ENCODE measurements at places on chromosomes 12 and 14.

GRCh38 chr12:124044809-124045321 is 71.8 kb downstream of the ZNF664 start:
- no peak for DNase-seq

DNA sequence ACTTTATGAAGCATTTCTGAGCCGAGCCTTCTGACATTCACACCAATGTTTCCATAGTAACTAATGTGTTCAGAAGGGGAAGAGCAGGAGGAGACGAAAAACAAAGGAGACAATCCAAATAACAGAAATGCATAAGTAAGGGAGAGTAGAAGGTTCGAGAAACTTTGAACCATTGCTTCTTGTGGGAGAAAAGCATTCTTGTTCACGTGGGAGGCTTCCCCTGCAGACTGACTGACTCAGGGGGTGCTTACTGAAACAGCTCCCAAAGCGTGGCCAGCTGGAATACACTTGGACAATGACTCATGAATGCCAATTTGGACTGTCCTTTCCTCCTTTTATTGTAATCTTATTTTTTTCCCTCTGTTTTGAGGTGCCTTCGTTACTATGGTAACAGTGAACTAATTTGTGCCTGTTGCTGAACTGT is 73.9 kb downstream of the NEDD1 start:
- no peak for DNase-seq

DNA sequence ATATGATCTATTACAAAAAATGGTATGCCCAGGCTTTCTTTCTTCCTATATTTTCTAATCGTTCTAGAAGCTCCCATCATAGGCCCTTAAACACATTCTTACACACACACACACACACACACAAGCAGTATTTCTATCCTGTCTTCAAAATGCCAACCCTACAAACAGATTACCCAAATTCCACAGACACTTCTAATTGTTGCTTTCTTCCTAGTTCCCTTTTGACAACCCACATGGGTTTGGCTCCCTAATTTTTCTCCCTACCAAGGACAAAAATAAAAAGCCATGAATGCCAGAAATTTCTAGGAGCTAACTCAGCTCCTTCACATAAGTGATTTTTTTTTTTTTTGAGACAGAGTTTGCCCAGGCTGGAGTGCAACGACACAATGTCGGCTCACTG is 60.3 kb upstream of the NTF3 start:
- DNase-seq, result no peak

DNA sequence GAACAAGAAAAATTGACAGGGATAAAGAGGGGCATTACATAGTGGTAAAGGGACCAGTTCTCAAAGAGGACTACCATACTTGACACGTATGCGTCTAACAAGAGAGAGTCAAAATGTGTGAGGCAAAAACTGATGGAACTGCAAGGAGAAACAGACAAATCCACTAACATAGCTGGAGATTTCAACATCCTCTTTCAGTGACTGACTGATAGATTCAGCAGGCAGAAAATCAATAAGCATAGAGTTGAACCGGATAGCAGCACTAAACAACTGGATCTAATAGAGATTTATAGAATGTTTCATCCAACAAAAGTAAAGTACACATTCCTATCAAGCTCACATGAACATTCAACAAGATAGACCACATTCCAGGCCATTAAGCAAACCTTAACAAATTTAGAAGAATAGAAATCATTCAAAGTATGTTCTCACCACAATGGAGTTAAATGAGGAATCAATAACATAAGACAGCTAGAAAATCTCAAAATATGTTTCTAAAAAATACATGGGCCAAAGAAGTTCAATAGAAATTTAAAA is 16.1 kb upstream of the CRACR2A start:
- DNase-seq, result no peak

- DNase-seq, result no peak
Observed at GRCh38 chr12:4435537-4435936, 10.1 kb downstream of the FGF6 start.

- DNase-seq, result no peak
Observed at GRCh38 chr12:13539051-13539450, 342.5 kb downstream of the EMP1 start.

DNA sequence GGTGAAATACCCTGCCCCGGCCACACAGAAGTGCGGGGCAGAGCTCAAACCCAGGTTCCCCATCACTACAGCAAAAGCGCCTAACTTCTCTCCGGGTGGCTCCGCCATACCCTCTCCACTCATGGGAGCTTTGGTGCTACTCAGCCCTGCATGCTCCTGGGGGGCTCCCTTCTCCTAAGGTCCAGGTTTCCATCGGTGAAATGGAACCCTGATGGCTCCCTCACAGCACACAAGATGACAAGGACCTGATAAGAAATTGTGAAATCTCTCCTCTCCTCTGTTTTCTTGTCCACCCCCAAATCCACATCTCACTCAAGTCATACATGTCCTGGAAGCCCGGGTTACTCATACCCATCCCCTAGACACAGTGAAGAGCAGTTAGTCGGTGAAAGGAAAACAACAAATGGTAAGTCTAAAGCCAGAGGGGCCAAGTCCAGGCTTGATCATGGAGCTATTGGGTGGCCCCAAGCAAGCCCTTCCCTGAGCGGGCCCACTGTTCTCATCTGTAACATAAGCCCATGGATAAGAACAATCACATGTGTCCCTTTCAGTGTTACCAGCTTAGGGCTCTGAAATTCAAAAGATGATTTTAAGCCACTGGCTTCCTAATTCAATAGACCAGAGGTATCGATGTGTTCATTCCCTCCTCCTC is 317.5 kb downstream of the BCL11B start:
- DNase-seq, result no peak

GRCh38 chr14:51180577-51180976 is 59.5 kb upstream of the TMX1 start:
- DNase-seq, result no peak

GRCh38 chr12:89179983-89180382 is 172.3 kb downstream of the DUSP6 start:
- no peak for DNase-seq

DNA sequence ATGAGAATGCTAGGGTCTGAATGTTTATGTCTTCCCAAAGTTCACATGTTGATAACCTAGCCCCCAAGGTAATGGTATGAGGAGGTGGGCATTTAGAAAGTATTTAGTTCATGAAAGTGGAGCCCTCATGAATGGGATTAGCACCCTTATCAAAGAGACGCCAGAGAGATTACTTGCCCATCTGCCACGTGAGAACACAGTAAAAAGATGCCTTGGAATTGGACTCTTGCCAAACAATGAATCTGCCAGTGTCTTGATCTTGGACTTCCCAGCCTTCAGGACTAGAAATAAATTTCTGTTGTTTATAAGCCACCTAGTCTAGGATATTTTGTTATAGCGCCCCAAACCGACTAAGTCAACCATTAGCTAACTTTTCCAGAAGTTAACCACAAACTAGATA is 92.0 kb upstream of the SLC38A4 start:
- DNase-seq, result no peak

- no peak for DNase-seq
Observed at GRCh38 chr14:65117769-65118745, 15.7 kb upstream of the MAX start.

DNA sequence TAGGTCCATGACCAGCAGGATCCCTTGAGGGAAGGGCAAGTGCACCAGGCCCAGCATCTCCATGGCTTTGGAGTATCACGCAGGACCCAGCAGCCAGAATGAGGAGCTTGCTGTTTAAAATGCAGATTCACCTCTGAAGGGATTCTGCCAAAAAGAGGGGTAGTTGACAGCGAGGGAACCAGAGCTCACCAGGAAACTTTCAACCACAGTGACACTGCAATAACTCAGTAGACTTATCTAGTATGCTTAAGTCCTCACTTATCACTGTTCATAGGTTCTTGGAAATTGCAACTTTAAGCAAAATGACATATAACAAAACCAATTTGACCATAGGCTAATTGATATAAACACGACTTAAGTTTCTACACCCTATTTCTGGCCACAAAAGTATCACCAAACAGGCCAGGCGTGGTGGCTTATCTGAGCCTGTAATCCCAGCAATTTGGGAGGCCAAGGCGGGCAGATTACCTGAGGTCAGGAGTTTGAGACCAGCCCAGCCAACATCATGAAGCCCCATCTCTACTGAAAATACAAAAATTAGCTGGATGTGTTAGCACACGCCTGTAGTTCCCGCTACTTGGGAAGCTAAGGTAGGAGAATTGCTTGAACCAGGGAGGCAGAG is 21.4 kb upstream of the CKAP4 start:
- DNase-seq, result no peak

GRCh38 chr14:44361083-44361482 is 146.0 kb downstream of the FSCB start:
- DNase-seq, result no peak

- DNase-seq, result no peak
Observed at GRCh38 chr12:3336606-3337311, 154.2 kb upstream of the PRMT8 start.

- no peak for DNase-seq
Observed at GRCh38 chr12:48786591-48787544, 2.0 kb downstream of the ADCY6 start.

Data from KG1 (cell line).